Activated CD4-positive, CD25-positive, alpha-beta regulatory T cell (primary cell): ENCODE measurements at places on chromosomes 7 and 10.

DNA sequence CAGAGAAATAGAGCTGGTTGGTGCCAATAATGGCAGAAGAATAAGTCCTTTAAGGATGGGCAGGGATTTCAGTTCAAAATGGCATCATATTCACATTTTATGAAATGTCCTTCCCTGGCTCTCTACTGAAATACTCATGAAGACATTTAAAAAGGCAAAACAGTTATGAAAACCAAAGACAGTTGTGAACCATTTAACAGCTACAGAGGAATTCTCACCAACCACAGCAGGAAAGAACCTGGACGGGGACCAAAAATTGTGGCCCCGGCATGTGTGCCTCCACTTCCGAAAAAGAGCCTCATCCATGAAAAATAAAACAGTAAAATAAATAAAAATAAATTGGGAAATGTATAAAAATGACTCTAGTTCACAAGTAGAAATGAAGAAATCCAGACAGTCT lies 539.5 kb downstream of the SUGCT start:
- no peak for DNase-seq

- no peak for DNase-seq
Measured at GRCh38 chr10:75233444-75234016, 2.2 kb downstream of the COMTD1 start.

DNA sequence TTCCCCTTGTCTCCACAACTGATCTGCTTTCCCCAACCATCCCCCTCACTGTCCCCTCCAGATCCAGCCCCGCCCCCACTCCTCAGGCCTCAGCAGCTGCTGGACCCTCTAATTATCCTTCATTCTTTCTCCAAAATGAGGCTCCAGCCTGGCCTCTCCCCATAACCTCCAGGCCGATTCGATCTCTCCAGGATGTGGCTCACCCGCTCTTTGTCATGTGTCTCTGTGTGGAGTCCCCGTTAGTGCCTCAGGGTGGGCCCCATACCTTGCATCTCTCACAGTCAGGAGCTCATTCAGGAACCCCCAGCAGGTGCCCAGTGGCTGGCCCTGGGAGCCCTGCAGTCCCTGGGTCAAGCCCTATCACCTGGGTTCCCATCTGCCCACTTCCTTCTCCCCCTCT lies 1.3 kb downstream of the PILRA start:
- DNase-seq, result no peak

GRCh38 chr10:17660921-17661320 lies 17.0 kb downstream of the STAM start:
- no peak for DNase-seq

GRCh38 chr7:42227021-42227420 lies 10.0 kb downstream of the GLI3 start:
- no peak for DNase-seq

DNA sequence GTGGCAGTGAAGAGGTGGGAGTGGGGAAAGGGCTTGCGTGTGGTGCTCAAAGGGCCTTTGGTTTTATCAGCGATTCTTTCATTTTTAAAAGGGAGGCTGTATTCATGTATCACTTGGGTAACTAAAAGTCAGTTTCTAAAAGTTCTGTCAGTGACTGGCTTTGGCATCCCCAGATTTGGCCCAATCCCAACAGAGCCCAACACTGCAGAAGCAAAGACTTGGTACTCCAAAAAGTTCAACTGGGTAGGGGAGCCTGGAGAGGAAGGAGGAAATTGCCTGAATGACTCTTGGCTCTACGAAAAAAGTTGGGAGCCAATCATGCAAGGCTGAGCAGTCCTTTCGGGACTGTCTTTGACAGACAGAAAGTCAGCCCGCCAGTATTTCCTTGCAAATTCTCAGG lies 54.5 kb upstream of the COL13A1 start:
- no peak for DNase-seq

GRCh38 chr10:72334196-72334824 lies 20.4 kb downstream of the DNAJB12 start:
- no peak for DNase-seq

- no peak for DNase-seq
Measured at GRCh38 chr10:27479016-27479415, 25.1 kb upstream of the RAB18 start.

DNA sequence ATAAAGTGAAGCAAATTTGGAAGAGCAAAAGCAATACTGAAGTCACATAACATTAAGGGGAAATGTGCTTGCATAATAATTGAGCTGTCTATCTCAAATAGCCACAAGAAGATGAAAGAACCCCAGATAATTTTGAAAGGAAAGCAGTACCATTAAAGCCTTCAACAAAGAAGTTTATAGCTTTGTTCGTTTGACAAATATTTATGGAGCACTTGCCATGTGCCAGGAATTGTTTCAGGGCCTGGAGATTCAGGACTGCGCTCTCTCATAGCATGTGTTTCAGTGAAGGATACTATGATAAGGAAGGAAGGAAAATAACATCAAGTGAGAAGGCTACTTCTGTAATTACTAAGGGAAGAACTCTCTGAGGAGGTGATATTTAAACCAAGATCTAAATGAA lies 212.3 kb upstream of the CSTF2T start:
- no peak for DNase-seq

- no peak for DNase-seq
Measured at GRCh38 chr10:44177610-44178009, 207.3 kb downstream of the CXCL12 start.
